ENCODE measurements at places on chromosomes 6 and 20.

- no peak for DNase-seq
Measured at GRCh38 chr6:5204376-5204775, 56.4 kb downstream of the LYRM4 start.

GRCh38 chr6:36820700-36821580, 18.3 kb downstream of the CPNE5 start:
- no peak for DNase-seq

DNA sequence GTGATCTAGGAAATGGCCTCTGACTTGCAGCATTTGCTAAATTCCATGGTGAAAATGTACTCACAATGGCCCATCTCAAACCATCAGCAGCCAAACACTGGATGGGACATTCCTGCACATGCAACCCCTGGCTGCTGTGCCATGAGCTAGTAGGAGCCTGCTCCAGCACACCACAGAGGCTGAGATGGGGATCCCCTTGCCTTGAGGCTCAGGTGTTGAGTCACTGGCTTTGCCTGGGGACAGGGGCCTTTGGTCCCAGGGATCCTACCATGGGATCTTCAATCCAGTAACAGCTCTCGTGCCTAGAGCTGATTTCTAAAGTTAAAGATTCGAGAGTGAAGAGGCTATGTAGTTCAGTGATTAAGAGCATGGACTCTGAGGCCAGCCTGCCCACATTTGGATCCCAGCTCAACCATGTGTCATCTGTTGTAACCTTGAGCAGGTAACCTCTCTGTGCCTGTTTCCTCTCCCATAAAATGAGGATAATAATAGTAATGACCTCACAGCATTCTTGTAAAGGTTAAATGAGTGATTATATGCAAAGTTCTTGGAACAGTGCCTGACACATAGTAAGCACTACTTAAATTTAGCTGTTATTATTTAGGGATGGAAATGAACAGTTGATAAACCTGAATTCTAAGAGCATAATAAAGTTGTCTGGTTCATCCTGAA, 16.4 kb downstream of the FOXQ1 start:
- DNase-seq = no peak

GRCh38 chr6:1271071-1271763, 40.7 kb upstream of the FOXQ1 start:
- DNase-seq = no peak

DNA sequence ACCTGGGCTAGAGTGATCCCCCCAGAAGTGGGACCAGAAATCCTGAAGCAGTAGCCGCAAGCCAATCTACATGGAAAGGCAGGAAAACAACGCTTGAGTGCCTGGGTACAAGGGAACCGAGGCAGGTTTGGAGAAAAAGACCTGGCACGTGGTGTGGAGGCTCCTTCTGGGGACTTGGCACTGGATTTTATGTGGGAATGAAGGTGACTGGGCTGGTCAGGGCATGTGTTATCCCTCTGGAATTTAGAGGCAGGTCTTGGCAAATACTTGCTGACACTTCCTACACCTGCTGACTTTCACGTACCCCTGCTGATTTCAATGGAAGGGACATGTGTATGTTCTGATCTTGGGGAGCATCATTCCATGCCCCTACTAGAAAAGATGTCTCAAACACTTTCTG, 25.0 kb upstream of the FAM217A start:
- no peak for DNase-seq

DNA sequence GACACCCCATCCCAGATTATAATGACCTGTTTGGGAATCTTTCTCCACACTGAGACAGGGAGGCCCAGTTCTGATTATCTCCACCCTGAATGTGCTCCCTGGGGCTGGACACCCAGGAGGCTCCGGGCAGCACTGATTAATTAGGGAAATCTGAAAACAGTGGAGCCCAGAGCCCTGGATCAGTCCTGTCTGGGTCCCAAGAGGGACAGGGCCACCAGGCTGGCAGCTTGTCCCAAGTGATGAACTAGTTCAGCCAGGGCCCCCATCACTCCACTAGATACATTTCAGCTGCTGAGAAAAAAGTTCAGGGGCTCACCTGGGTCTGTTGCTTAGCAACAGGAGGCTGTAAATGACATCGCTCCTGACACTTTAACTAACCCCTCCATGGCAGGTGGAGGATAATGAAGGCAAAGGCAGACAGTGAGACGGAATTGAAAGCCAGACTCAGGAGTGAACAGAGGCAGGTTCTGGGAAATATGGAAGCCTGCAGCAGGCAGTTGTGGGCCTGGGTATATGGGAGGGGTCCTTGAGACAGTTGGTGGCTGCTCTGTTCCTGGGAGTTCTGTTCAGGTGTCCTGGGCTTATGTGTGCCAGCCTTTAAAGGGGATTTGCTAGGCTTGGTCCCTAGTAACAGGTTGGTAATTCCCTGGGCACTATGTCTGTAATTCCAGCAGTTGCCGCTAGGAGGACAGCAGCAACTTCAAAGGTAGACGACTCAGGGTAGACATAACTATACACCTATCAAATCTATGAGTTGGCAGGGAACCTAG, 78.3 kb upstream of the CTNNBL1 start:
- no peak for DNase-seq

- no peak for DNase-seq
Measured at GRCh38 chr6:159031846-159032245, 12.9 kb downstream of the TAGAP start.

GRCh38 chr6:87282743-87283142, 39.6 kb upstream of the SMIM8 start:
- no peak for DNase-seq

DNA sequence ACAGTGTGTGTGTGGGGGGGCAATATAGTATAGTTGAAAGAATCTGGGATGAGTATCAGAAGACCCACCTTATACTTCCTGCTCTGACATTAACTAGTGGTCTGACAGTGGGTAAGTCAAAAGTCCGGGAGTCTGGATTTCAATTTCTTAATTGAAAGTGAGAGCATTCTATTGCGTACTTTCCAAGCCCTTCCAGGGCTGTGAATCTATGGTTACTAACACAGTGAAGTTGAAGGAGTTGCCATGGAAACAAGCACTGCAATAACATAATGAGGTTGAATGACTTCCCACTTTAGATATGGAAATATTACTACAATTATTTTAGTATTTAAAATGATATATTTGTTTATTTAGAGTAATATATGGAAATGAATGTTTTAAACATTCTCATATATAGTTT, 80.2 kb downstream of the MLIP start:
- DNase-seq = peak; percentile 11

DNA sequence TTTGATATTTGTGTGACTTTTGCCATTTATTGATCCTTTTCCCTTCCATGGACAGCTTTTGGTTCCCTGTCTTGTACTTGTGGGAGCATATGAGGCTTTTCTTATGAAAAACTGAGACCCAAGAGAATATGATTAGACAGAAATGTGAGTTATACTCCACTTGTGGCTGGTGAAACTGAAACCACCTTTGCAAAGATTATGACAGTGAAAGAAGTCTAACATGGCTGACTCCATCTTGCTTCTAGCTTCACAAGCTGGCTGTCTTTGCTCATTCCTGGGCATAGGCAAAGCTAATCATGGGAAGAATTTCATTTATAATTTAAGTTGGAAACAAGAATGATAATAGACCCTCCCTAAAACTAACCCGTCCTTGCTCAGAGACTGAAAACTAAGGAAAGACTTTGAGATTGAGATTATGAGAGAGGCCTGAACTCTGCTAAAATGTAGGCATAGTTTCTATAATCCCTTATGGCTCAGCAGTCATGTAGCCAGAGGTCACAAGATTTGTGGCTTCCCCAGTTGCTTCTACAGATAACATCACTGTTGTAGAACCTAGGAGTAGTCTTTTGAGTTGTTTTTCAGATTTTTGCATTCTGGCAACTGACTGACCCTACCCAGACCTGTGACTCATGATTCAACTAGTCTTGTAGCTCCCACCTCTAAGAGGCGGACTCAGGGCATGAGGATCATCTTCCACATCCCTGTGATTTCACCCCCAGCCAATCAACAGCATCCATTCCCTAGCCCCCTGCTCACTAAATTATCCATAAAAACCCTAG, 50.9 kb upstream of the CD2AP start:
- DNase-seq = no peak

- no peak for DNase-seq
Measured at GRCh38 chr6:4344317-4344899, 209.0 kb upstream of the ECI2 start.

All from AG08396 (cell line).